ENCODE measurements at places on chromosomes 11 and 22.

DNA sequence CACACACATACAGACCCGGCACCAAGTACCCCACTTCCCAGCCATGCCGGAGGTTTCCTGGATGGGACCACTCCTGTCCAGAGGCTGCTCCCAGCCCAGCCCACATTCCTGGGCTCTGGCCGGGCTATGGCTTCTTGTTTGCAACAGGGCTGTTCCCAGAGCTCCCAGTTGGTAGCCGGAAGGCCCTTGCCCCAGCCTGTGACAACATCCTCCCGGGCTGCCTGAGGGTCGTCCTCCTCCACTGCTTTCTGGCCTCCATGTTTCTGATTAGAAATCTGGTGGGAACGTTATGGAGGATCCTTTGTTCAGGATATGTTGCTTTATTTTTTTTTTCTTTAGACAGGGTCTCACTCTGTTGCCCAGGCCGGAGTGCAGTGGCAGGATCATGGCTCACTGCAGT is 952 bp upstream of the CYP2D6 start:
- no peak for DNase-seq

DNA sequence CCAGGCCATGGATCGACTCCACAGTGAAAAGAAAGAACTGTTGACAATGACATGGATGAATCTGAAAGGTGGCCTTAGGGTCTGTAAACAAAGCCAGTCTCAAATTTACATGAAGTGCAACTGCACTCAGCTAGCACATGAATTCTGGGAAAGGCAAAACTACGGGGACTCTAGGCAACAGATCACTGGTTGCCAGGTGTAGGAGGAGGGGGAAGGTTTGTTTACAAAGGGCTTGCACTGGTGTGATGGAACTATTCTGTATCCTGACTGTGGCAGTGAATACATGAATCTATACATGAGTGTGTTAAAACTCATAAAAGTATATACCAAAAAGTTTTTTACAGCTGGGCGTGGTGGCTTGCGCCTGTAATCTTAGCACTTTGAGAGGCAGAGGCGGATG is 27.3 kb downstream of the ALX4 start:
- DNase-seq = no peak

GRCh38 chr22:30747493-30747892 is 52.8 kb downstream of the OSBP2 start:
- no peak for DNase-seq

DNA sequence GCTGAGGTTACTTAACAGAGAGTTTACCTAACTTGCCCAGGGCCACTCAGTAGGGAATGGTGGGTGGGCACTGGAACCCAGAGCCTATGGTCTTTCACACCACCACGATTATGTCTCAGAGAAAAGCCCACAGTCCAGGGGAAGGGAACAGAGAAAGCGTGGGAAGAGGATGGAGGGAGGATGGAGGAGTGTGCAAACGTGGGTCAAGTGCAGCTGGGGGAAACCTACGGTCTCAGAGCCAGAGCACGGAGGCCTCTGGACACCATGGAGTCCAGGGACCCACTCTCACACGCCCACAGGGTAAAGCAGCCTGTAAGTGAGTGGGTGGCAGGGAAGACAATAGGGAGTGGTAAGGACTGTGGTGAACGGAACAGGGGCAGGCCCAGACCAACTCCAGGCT is 47.3 kb upstream of the SLC35C1 start:
- no peak for DNase-seq

DNA sequence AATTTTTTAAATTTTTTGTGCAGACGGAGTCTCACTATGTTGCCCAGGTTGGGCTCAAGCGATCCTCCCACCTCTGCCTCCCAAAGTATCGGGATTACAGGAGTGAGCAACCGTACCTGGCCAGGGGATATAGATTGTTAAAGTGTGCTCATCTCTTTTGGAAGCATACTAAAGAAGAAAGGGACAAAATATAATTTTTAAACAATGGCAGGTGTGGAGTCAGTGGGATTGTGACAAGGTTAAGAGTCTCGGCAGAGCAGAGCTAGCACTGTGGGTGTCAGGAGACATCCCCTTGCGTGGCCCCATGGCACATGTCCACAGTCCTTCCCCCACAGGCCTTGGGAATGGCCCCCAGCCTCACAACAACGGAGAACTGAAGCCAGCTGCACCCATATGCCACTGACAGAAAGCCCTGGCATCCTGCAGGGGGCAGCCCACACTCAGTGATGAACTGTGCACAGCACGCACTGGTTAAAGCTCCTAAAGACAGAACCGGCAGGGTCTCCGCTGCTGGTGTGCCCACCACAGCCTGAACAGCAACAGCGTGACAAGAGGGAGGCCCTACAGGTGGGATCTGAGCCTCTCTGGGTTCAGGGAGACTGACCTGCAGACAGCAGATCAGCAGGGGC is 29.9 kb downstream of the SERPIND1 start:
- no peak for DNase-seq

- DNase-seq = no peak
These were observed 123.6 kb upstream of the CADM1 start for GRCh38 chr11:115627666-115628460.
